ENCODE measurements at places on chromosomes 11 and 22.
A peak's percentile ranks its signal among the peaks of the same experiment; 100 is the strongest.

DNA sequence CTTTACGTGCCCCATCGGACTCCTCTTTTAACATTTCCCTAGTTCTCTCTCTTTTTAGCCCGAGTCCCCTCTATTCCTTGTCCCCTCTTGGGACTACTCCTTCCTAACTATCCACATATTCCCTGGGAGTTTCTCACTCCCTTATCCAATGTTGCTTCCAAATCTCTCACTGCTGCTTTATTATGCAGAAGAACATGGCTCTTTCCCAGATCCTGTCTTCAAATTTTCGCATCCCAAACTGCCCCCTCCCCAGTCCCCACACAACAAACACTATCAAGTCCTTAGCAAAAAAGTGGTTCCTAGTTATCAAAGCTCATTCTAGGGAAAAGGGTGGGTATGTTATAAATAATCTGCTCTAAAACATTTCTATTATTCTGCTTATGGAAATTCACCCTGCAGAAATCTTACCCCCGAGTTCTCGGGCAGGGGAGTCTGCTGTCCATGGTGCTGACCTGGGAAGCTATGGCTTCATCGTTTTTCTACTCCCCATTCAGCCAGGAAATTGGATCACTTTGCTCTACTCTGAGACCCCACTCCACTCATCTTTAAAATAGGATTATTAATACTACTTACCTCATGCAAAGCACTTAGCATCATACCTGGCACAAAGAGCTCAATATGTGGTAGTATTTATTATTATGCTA, 393.5 kb downstream of the BUD13 start:
- DNase-seq = no peak

GRCh38 chr11:67281552-67282150, 7.5 kb upstream of the ANKRD13D start:
- DNase-seq = no peak

GRCh38 chr11:119752345-119752871, 23.4 kb upstream of the NECTIN1 start:
- no peak for DNase-seq

DNA sequence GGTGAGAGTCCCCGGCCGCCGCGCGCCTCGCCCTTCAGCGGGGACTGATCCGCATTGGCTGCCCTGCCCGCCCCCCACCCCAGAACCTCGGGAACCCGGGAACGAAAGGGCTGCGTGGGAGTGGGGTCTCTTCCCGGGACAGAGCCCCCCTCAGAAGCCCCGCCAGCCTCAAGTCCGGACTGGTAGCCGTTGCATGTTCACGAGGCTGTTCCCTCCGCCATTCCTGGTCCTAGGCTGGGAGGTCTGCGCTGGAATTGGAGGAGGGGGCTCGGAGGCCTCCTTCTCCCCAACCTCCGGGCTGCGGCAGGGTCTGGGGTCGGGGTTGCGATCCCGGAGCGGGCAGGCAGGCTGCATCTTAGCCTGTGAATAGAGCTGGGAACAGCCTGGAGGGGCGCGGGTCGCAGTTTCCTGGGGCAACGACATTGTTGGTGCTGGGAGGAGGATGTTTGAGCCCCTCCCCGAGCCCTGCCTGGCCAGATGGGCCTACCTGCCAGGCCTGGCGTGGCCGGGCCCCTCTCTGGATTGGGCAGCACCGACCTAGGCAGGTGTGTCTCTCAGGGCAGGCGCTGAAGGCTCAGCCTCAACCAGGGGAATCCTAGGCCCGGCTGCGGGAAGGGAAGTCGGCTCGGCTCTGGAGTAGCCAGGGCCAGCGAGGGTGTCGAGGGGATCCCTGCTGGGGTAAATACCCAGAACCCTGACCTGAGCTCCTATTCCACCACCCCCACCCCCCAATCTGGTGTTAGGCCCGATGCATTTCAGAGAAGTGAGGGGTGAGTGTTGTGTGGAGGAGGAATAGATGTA, 670 bp downstream of the MAPK8IP1 start:
- no peak for DNase-seq

DNA sequence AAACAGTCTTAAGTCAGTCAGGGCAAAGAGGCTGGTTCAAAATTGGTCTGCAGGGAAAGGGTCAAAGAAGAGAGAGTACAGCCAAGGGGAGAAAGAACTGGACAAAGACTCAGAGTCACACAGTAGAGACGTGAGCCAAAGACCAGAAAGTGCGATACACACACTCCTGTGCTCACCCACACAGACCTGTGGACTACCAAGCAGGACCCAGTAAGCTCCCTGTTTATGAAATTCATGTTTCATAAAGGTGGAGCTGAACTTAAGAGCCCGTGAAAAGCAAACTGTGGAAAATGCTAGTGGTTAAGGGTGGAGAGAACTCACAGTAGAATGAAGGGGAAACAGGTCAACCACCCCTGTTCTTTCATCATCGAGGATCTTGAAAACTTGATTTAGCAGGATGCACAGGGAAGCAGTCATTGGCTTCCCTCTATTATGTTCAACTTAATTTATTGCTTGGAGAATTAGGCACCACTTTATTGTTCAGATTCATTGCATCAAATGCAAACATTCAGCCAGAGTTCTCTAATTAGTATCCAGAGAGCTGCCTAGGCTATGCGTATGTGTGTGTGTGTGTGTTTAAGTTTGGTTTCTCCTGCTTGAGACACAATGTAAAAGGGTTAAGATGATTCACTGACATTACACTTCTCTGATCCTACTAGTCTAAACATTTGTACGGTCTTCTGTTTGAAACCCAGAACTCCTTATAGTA, 160.9 kb upstream of the MTMR2 start:
- no peak for DNase-seq

- DNase-seq = no peak
Observed at GRCh38 chr22:27718186-27719035, 83.1 kb downstream of the MN1 start.

DNA sequence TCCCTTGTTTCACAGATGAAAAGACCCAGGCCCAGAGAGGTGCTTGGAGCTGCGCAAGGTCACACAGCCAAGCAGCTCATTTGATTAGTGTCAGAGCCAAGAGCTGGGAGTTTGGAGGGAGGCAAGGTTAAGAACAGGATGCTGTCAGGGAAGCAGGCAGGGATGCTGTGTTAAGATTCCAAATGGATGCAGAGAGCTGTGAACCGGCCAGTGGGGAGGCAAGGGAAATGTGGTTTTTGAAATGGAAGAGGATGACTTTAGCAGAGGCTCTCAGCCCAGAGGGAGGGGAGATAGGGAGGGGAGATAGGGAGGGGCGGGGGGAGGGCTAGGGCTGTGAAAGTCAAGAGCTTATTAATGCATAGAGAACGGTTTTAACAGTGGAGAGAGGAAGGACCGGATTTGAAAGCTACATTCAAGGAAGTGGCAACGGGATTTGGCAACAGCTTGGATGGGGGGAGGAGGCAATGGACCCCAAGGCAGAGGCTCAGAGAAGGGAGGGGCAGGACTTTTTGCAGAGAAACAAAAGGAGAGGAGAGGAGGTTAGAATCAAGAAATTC, 13.0 kb downstream of the RTN4RL2 start:
- no peak for DNase-seq

DNA sequence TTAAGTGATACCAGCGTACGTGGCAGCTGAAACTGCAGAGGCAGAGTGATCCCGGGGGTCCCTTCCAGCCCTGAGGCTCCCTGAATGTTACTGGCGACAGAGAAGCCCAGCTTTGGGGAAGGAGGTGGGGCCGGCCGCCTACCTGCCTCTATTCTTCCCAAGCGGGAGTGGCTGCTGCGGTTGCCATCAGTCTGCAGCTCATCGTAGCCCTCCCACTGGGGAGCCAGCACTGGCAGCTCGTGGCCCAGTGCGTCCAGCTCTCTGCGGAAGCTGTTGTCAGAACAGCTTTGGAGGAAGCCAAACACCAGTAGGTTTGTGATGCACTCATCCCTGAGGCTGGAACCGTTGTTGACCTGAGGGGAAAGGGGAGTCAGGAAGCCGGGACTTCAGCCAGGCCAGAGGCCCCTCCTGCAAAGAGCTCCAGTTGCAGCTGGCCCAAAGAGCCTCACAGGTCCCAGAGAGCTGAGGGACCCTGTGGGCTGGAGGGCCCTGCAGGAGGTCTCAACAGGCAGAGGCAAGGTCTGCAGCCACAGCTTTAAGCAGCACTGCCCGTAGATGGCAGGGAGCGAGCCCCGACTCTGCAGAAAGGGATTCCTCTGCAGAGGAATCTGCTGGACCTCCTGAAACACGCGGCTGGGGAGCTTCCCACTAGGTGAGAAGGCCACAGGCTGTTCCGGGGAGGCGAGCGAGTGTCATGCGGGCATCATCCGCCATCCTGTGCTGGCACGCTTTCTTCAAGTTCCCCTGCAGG, 30.4 kb downstream of the BID start:
- DNase-seq = no peak

DNA sequence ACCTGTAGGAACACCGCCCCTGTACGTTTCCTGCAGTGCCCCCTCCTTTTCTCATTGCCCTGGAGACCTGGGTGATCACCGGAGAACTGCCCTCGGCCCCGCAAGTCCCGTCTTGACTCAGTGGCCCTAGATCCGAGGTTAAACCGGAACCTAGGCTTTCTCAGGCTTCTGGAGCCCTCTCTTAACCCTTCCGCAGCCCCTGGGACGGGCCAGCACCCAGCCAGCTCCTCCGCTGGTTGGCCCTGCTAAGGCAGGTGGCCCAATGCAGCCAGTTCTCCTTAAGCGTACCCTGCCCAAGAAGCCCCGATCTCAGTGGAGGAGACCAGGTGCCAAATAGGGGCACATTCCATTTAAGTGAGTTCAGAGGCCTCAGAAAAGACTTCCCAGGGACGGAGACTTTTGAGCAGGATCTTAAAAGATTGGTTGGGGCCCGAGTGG, 776 bp downstream of the NLRX1 start:
- no peak for DNase-seq

DNA sequence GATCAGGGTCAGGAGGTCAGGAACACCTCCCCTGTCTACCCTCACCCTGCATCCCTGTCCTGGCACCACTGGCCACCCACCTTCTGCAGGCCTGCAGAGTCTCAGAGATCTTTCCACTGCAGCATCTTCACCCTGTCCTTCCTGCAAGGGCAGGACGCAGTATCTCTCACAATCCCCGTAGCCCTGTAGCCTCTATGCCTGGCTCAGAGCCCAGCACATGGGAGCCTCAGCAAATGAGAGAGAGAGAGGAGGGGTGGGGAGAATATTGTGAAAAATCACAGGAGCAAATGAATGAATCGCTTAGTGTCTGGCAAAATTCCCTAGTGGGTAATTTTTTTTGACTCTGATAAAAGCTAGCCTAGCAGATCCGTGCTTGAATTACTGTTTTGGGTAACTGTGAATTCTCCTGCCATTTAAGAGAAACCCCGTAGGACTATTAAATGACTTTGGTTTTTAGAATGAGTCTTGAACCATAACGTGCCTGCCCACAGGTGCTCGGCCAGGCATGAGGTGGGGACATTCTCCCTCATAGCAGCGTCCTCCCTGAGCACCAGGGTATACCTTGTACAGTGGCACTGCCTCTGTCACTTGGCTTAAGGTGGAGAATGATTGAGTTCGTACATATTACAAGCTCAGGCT, 91.5 kb downstream of the MORC2 start:
- no peak for DNase-seq

- DNase-seq = peak; percentile 5
Observed at GRCh38 chr22:45553351-45554039, 50.8 kb downstream of the FBLN1 start.

DNA sequence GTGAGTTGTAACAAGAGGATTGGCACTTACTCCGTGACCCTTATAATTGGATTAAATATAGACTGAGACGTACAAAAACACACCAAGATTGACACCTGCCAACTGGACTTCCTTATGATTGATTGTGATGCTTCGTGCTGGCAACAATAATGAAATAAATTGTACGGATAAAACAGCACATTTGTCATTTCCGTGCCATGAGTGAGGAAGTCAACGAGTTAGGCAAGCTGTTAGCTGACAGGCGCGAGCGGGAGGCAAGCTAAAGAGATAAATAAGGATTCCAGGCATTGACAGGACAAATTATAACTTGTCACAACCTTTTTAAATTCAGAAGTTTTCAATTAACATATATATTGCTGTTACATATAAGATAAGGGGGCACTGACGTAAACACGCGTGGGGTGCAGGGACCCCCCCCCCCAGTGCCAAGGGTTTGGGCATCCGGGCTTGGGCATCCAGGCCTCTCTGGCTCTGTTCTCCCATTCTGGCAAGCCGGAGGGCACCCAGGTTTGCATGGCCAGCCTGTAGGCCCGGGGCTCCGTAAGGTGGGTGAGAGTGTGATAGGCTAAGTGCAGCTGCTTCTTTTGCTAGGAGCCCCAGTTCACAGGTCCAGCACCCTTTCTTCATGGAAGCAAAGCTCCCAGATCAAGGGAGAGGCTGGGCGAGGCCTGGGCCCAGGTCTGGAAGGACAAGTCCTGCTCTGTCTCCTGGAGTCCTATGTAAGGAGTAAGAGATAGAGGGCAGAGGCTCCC, 11.2 kb upstream of the PAX6 start:
- no peak for DNase-seq

DNA sequence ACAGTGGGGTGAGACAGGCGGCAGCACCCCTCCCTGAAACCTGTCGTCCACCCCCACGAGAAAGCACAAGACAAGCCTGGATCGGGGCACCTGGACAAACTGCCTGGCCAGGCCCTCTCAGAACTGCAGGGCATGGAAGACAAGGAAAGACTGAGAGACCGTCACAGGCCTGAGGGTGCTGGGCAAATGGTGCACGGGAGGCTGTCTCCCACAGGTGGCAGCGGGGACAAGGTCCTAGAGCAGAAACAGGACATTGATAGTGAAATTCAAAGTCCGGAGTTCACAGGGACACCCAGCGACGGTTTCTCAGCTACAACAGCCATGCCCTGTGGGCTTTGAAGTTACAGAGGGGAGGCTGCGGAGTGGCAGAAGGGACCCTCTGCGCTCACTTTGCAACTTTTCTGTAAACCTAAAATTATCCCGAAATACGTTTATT, 20.6 kb downstream of the DRD4 start:
- no peak for DNase-seq

GRCh38 chr11:38392176-38392575, 1794.1 kb upstream of the RAG2 start:
- no peak for DNase-seq

DNA sequence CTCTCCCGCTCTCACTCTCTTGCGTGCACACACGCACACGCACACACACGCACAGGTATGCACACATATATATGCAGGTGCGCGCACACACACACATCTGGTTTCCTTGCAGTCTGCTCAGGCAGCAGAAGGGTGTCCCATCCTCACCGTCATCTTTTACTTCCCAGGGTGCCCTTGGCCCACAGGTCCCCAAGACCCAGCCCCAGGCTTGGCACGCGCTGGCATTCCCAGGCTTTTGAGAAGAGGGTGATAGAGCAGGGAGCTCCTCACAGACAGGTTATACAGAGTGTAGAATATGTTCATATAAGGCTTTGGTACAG, 52.0 kb upstream of the SPATA19 start:
- no peak for DNase-seq

- DNase-seq = no peak
Observed at GRCh38 chr11:103294516-103294915, 185.3 kb downstream of the DYNC2H1 start.
